ENCODE measurements at places on chromosomes 13 and 19. TPM values are rescaled to one million over a fixed set of nuclear protein-coding genes. Genes with fewer than 3 reads are reported as not detected.

DNA sequence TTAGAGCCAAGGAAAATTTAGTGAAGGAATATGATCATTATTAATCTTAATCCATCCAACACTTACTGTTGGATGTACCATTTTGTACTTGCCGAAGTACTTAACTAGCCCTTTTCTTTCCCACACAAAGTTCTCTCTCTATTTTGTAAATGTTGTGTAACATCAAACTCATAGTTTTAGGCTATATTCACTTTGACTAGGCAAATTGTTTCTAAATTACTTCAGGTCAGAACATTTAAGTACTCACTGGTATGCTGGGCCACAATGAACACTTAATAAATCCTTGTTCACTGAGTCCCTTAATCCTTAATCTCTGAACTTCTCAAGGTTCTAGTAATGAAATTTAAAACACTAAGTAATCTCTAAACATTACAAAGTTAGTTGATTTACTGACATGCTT is 49.3 kb upstream of the EEF1AKMT1 start:
- DNase-seq, result no peak
- peaks cover 2% of the 10 kb centered on the region for H3K4me1 ChIP-seq
- no peaks in the 10 kb centered on the region for H3K27me3 ChIP-seq
- H3K4me3 ChIP-seq, result no peak overlapping the region
- peaks cover 2% of the 10 kb centered on the region for H3K36me3 ChIP-seq

KCNJ14 gene
- 1.0 TPM for total RNA-seq

SPRED3 gene
- 1.8 TPM for total RNA-seq

DNA sequence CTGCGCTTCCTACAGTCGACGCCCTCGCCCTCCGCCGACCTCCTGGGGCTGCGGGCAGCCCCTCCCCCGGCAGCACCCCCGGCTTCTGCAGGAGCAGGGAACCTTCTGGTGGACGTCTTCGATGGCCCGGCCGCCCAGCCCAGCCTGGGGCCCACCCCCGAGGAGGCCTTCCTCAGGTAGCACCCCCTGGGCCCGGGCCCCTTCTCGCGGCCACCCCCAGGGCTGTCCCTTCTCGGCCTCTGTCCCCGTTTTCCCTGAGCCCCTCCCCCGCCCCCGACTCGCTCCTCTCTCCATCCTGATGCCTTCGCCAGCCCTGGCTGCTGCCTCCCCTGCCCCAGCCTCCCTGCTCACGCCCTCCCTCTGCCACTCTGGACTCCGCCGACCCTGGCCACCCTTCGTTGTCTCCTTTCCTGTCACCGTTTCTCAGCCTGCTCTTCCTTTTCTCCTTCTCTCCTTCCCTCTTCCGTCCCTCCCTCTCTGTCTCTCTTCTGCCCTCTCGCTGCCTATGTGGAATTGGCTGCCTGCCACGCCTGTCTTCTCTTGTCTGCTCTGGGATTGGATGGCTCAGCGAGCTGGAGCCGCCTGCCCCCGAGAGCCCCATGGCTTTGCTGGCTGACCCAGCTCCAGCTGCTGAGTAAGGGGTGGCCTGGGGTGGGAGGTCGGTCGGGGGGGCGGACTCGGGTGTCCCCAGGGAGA is 11.0 kb downstream of the FUZ start:
- H3K27ac ChIP-seq, result no peak overlapping the region
- peaks cover 28% of the 10 kb centered on the region for H3K36me3 ChIP-seq
- no peak for DNase-seq
- no peaks in the 10 kb centered on the region for H3K27me3 ChIP-seq
- peaks cover 3% of the 10 kb centered on the region for H3K4me1 ChIP-seq
- H3K4me3 ChIP-seq, result no peak overlapping the region

- H3K4me1 ChIP-seq, result no peaks in the 10 kb centered on the region
- DNase-seq, result no peak
- H3K36me3 ChIP-seq, result no peaks in the 10 kb centered on the region
These were observed 260.7 kb downstream of the NHLRC3 start for GRCh38 chr13:39298951-39299350.

CEACAM7 gene
- total RNA-seq, result not detected

DNA sequence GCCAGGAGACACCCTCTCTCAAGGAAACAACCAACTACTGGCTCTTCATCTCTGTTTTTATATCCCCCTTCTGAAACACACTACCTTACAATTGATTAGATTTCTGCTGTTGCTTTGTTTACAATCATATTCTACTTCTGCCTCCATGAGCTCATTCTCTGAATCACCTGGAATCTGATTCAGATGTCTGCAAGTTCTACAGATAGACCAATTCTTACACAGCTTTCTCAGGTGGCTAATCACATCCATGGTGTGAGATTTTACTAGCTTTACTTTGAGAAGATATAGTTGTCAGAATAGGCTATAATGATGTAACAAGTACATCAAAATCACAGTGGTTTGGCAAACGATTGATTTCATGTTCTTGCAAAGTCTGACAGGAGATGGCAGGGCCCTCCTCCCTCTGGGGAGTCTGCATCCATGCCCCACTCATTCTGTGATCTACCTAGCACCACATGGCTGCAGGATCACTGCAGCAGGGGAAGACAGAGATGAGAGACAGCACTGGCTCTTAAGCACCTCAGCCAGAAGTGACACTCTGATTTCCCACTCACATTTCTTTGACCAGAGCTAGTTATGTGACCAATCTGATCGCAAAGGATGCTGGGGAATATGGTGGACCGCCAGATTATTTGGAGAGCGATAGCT is 243.7 kb downstream of the FOXO1 start:
- peaks cover 8% of the 10 kb centered on the region for H3K4me1 ChIP-seq
- no peak overlapping the region for H3K4me3 ChIP-seq
- peaks cover 7% of the 10 kb centered on the region for H3K36me3 ChIP-seq
- no peak overlapping the region for H3K27ac ChIP-seq

PTH2 gene
- total RNA-seq, result 0.52 TPM

- H3K27ac ChIP-seq, result no peak overlapping the region
- H3K4me1 ChIP-seq, result no peaks in the 10 kb centered on the region
- no peak overlapping the region for H3K4me3 ChIP-seq
- H3K27me3 ChIP-seq, result no peaks in the 10 kb centered on the region
These were observed 1863.5 kb upstream of the PCDH20 start for GRCh38 chr13:63279136-63279535.

DNA sequence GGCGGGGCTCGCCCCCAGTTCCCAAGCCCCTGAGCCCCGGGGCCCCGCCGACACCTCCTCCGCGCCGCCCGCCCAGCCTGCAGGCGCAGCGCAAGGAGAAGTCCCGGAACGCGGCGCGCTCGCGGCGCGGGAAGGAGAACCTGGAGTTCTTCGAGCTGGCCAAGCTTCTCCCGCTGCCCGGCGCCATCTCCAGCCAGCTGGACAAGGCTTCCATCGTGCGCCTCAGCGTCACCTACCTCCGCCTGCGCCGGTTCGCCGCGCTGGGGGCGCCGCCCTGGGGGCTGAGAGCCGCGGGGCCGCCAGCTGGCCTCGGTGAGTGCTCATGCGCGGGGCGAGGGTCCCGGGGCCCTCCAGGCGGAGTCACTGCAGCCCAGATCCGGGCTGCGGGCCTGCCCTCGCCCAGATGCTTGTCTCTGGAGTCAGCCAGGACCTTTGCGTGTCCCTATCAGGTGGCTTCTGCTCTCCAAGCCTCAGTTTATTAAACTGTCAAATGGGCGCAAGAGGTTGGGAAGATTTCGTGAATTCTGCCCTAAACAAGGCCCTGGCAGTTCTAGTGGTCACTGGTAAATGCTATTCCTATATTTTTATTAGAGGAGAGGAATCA is 2.0 kb downstream of the NPAS1 start:
- H3K27me3 ChIP-seq, result peaks cover 60% of the 10 kb centered on the region
- no peak overlapping the region for H3K4me3 ChIP-seq
- H3K27ac ChIP-seq, result no peak overlapping the region
- H3K4me1 ChIP-seq, result peaks cover 6% of the 10 kb centered on the region
- no peak for DNase-seq
- H3K36me3 ChIP-seq, result no peaks in the 10 kb centered on the region

GRCh38 chr19:48858984-48859710 is 9.3 kb downstream of the PLEKHA4 start:
- H3K4me3 ChIP-seq, result peak overlapping the region; percentile 84
- peak; percentile 88 for DNase-seq
- H3K4me1 ChIP-seq, result peaks cover 13% of the 10 kb centered on the region
- no peaks in the 10 kb centered on the region for H3K36me3 ChIP-seq
- H3K27ac ChIP-seq, result peak overlapping the region; percentile 90

- no peak overlapping the region for H3K27ac ChIP-seq
- peaks cover 24% of the 10 kb centered on the region for H3K4me1 ChIP-seq
- DNase-seq, result no peak
- H3K27me3 ChIP-seq, result peaks cover 40% of the 10 kb centered on the region
These were observed 29.1 kb downstream of the NFIX start for GRCh38 chr19:13024126-13024950.

OSCAR gene
- 0.32 TPM for total RNA-seq

CA11 gene
- 10.1 TPM for total RNA-seq
